Sciatic nerve (tissue), 2 donors: ENCODE measurements at places on chromosomes 2 and 18.

GRCh38 chr2:40224318-40224717 is 227.6 kb downstream of the SLC8A1 start:
- no peak for DNase-seq

DNA sequence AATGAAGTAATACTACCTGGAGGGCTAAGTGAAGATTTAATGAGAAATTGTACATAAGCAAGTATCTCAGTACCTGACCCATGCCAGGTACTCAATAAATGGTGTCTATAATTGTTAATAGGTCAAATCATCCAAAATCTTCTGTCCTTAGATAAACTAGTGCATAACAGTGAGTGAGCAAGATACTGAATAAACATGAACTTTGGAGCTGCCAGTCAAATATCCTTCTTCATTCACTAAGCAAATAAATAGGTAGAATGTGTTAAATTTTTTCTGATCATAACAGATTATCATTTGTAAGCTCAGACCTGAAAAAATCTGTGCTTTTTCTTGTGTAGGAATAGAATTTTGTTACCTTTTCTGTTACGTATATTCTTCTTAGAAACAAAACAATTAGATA is 39.6 kb downstream of the RAB3GAP1 start:
- no peak for DNase-seq

DNA sequence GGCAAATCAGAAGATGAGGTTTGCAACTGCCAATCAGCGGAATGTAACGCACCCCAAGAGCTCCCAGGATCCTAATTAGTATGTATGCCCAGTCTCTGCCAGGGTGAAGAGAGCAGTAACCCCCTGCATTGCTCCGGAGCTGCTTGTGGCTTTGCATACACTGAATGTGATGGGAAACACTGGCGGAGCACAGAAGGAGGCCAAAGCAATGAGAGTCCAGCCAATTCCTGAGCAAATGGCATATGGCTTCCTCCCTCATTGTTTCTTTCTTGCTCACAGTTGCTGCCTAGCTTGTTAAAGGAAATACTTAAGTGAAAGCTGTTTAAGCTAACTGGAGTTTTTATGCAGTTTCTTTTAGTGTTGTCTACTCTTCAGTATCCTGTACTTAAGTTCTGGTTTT is 343.5 kb upstream of the NT5C1B start:
- no peak for DNase-seq

DNA sequence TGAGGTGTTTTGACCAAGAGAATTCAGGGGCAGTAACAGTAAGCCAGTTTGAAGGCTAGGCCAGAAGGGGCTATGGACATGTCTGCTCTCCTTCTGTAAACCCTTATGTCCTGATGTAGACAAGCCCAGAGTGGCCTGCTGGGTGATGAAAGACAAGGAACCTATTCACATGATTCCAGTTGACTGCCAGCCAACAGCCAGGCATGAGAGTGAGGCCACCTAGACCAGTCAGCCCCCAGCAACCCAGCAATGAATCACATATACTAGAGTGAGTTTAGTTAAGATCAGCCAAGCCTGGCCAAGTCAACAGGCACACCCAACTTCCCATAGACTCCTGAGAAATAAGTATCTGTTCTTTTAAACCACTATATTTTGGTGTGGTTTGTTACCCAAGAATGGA is 1889.7 kb upstream of the CELF4 start:
- no peak for DNase-seq

DNA sequence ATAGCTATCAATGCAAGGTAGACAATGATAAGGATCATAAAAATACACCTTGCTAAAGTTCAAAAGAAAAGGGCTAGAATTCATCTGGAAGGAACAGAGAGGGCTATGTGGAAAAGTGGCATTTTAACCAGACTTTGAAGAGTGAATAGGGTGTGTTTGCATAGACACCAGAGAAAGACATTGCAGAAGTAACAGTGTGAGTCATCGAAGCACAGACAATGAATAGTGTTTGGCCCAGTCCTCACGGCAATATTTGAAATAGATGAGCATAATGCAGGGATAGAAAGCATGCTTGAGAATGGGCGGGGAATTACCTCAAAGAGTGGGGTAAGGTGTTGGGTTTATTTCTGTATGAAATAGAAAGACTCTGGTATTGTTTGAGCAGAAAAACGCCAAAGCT is 24.2 kb downstream of the MYT1L start:
- DNase-seq, result no peak

DNA sequence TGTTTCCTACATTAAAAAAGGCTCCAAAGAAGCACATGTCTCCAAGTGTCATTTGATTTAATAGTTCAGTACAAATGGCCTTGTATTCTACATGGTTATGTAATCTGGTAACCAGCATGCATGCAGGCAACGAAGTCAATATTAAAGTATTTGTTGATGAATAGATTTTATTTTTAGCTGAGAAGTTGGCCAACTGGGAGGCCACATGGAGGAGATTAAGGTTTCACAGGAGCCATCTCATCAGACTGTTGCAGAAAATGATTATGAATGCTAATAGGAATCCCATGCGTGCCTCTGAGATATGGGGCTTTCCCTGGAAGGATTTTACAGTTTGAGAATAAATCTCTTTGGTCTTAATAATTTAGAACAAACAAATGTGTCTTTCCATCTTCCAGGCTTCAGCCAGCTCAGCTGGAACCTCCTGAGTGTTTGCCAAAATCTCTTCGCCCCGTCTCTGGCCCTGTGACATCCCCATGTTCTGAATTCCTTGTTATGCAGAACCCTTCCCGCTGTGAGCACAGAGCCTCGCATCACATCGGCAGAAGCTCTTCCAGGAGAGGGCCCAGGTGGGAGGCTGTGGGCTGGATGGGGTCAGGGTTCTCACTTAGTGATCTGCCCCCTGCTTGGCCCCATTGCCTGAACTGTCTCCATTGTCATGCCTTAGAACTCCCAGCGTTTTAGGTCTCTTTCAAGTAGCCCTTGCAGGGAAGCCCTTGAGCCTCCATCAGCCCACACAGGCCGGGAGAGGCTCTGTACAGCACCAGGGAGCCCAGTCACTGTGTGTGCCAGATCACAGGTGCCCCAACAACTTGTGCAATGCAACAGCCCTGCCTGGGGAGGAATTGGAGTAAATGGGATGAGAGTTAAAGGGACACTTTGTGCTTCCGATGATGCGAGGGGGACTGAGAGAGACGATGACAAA is 190.5 kb upstream of the TWIST2 start:
- DNase-seq, result no peak

DNA sequence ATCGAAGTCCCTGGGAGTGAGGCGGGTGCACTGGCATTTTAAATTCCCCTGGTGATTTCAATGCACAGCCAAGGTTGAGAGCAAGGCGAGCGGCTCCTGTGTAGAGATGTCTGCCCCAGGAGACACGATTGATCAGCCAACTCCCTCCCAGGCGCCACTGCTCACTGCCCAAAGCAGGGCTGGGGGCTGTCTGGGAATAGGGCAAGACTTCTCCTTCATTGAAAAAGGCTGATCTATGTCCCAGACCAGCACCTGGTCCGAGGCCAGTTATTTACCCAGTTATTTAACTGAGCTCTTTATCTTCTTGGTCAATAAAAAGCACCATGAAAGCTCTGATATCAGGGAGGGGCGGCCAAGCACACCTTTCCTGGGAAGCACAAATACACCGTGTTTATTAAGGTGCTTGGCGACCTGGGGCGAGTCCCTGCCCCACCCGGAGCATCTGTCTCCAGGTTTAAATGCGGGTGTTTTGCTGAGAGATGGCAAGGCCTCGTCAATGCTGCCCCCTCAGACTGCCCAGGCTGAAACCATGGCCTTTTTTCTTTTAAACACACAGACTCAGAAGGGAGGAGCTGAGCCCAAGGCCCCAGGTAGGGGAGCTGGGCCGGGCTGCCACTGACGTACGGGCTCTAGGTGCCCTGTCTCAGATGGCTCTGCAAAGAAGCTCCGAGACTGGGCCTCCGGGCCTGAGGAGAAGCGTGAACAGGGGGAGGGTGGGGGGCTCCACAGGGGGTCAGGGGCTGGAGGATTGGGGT is 73.9 kb upstream of the HPCAL1 start:
- DNase-seq, result peak; percentile 15
